Activated gamma-delta T cell treated with Interleukin-2 at 50 U/mL for 16 hours (primary cell): ENCODE measurements at places on chromosomes 4 and X.

- DNase-seq, result no peak
Measured at GRCh38 chr4:154417373-154417673, 74.3 kb downstream of the DCHS2 start.

DNA sequence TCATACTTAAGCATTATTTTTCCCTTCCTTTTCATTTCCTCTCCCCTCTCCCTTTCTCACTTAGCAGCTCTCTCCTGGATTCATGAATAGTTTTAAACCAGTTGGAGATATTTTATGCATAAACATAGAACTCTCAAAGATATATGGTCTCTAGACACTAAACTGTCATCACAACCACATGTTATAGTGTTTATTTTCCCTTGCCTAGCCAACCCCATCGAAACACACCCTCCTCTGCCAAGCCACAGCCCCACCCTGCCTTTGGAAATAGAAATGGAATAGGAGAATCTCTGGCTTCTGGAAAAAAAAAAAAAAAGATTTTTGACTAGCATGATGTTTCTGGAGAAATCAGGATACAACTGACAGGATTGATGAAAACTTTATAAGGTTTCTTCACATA lies 64.8 kb upstream of the RBPJ start:
- no peak for DNase-seq

DNA sequence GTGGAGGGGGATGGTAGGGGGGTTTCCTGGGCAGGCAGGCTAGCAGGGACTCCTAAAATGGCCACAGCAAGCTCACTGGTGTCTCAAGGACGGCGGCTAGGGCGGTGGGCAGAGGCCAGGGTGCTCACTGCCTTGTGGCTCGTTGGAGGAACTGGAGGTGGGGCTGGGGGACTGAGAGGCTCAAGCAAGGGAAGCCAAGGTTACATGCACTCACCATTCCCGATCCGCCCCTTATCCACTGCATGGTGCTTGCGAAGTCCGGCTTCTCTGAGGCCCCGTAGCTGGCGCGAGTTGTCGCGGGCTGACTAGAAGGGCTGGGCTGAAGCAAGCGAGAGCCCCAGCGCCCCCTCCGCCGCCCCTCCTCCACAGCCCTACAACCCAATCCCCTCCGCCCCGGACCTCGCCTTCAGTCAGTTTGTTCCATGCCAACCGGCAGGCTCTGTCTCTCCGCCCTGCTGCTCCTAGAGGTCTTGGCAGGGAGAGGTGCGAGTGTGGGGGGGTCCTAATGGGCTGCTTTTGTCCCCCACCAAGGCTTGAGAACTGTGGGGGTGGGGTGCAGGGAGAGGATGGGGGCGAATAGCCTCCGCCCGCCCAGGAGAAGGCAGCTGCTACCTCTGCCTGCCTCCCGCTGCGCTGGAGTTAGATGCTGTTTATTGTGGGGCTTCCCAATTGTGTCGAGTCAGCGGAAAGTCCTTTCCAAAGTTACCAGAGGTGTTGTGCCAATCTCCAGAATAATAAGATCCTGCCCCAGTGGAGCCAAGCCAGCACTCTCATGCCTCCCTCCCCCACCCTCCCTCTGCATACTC lies at the start of gene ARHGEF9:
Gene ARHGEF9, minus strand, starts transcription at position 313 of the 806 bp plus-strand sequence. Its CDS starts 69 bp downstream, at position 244.
- DNase-seq, result no peak

- DNase-seq, result no peak
Measured at GRCh38 chrX:11210415-11210801, 82.8 kb upstream of the AMELX start.

DNA sequence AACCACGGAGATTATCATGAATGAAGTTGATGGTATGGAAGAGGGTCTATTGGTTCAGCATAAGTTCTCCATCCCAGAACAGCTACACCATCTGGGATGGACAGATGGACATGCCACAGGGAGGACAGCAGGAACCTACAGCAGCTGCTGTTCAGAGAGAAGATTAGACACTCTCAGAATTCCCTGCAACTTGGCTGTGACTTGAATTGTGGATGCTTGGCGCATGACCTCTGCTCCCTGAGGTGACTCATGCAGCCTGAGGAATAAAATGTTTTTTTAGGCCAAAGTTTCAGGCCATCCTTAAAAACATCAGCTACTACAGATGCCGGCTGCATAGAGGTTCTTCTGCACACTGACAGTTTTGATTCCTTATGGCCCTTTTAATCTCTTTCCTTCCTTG lies 97.3 kb downstream of the RS1 start:
- no peak for DNase-seq

DNA sequence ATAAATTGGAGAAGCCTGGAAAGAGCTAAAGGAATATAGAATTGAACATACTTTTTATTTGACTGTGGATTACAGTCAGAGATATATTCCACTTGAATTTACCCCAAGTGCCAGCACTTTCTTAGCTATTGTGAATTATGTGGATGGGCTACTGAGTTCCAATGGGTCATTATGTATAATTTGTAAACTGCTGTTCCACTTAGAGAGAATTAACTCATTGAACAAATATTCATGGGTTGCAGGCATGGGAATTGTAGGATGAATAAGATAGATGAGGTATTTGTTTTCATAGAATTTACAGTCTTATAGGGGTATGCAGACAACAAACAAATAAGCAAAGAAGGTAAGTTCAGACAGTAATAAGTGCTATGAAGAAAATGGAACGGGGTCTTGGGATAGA lies 195.7 kb downstream of the SHROOM3 start:
- no peak for DNase-seq

- DNase-seq, result peak; percentile 17
Measured at GRCh38 chrX:150899191-150899757, 806 bp upstream of the CD99L2 start.

- no peak for DNase-seq
Measured at GRCh38 chr4:173281406-173282255, 52.5 kb downstream of the HMGB2 start.

DNA sequence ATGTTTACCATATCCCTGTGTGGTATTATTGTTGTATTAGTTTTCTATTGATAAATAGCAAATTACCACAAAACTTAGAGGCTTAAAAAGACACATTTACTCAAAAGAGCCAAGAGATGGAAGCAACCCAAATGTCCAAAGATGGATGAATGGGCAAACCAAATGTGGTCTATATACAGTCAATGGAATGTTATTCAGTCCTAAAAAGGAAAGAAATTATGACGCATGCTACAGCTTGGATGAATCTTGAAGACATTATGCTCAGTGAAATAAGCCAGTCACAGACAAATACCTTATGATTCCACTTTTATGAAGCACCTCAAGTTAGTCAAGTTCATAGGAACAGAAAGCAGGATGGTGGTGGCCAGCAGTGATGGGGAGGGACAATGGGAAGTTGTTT lies 144.7 kb downstream of the QDPR start:
- no peak for DNase-seq

DNA sequence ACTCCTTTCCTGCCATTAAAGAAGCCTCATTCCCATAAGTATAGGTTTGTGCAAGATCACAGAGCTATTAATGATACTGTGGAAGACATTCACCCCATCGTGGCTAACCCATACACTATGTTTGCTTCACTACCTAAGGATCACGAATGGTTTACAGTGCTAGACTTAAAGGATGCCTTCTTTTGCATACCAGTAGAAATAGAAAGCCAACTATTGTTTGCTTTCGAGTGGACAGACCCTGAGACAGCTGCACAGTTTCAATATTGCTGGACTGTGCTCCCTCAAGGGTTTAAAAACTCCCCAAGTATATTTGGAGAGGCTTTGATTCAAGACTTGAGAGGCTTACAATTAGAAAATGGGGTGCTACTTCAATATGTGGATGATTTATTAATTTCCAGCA lies 16.0 kb upstream of the PAPSS1 start:
- DNase-seq, result no peak

- DNase-seq, result no peak
Measured at GRCh38 chr4:105714071-105714521, 5.5 kb downstream of the GSTCD start.

DNA sequence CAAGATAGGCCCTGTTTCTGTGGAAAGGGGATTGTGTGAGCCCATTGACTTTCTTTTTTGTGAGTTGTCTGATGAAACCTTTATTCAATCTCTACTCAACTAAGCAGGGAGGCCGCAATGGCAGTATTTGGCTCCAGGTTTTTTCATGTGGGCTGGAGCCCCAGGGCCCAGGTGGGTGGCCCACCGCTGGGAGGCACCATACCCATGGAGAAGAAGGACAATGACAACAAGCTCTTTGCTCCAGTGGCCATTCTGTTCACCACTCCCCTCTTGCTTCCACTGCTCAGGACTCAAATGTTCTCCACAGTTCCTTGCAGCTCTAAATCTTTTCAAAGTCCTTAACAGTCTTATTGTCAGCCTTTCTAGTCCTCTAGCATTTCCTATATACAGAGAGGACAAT lies 54.1 kb downstream of the HOPX start:
- DNase-seq, result no peak

- DNase-seq, result no peak
Measured at GRCh38 chr4:22099896-22100295, 151.3 kb upstream of the KCNIP4 start.

GRCh38 chrX:10548688-10549087 lies 71.7 kb downstream of the MID1 start:
- no peak for DNase-seq

DNA sequence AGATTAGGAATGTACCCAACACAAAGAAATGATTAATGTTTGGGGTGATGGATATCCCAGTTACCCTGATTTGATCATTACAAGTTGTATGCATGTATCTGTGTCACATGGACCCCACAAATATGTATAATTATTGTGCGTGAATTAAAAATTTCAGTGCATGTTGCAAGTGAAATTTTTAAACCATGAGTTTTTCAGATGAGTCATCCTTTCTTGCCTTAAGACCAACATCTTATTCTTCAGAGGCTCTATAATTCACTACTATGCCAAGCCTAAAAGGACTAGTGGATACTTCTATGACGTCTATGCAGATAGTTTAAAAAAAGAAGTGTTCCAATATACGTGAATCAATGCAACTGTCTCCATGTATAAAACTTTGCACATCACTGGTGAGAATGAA lies 113.0 kb upstream of the SH3RF1 start:
- DNase-seq, result no peak

DNA sequence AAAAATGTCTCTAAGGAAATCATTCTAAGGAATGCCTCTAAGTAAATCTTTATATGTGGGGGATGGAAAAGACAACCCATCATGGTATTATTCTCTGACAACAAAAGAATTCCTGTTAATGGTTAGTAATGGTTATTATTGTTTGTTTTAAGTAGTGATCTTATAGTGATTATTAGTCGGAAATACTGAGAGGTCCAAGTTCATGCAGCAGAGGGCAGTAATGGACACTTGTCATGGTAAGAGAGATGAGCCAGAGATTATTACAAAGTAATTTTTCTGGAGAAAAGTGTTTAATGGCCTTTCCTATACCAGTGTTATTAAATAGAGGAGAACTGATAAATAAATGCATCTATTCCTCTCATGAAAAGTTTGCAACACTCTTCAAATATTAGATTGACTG lies 8.1 kb upstream of the DKK2 start:
- DNase-seq, result no peak

- DNase-seq, result no peak
Measured at GRCh38 chrX:111505783-111506182, 5.7 kb upstream of the SERTM2 start.

GRCh38 chrX:18390941-18391538 lies 34.4 kb upstream of the CDKL5 start:
- peak; percentile 75 for DNase-seq

GRCh38 chrX:12978205-12979025 lies 3.5 kb downstream of the TMSB4X start:
- peak; percentile 75 for DNase-seq

DNA sequence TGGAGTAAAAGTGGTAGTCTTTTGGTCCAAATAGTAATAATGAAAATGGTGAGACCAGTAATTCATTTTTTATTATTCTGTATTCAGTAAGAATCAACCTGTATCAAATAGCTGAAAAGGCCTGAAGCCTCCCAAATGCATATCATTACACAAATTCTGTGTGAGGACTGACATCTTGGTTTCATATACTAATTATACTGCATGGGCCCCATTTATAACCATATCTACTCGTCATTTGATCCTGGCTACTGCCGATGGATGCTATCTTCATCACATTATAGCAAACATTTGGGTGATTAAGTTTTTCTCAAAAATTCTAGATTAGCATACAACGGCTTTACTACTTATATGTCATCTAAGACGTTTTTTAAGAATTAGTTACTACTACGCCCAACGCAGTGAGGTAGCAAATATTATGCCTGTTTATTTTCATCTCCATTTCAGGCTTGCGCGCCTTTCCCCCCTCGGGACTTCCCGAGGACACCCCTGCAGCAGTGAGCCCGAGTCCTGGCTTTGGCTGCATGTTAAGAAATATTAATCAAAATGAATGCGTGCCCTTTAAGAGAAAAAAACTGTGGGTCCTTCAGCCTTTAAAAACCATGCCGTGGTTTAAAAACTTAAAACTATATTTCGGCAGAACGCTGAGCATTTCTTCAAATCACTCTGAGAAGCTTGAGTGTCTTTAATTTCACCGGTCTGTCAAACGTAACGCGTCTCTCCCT lies 814 bp upstream of the MMAA start:
- DNase-seq, result no peak

DNA sequence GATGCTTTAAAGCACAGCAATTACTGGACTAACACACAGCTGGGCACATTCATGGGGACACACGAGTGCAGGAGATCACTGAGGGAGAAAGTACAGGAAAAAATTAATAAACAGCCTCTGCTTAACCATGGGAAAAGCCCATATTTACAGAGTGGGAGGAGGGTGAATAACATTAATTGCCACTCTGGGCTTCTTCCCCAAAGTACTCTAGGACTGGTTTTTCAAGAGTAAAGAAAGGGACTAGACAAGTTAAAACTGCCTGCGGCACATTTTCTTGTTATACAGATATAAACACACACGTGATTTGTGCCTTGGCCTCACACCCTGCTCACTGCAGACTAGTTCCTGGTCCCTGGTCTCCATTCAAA lies 179.7 kb upstream of the TET2 start:
- no peak for DNase-seq

- no peak for DNase-seq
Measured at GRCh38 chr4:33448948-33449347, 2728.8 kb downstream of the PCDH7 start.

DNA sequence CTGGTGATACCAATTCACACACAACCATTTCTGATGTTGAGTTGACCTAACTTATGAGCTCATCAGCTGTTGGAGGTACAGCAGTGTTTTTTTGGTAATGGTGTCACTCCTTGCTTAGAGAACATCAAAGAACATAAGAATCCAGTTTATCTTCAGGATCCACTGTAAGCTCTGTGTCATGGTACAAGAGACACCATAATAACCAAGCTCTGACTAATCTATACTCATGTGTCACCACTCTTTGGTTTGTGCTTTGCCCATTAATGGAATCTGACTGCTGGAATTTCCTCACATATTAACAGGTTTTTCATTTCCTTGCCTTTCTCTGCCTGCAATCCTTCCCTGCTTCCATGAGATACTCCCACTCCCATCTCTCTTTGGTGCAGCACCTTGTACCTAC lies 735.1 kb upstream of the LCORL start:
- no peak for DNase-seq

- no peak for DNase-seq
Measured at GRCh38 chr4:31294655-31295480, 574.7 kb downstream of the PCDH7 start.
